ENCODE measurements at places on chromosomes 12 and 14. TPM values are rescaled to one million over a fixed set of nuclear protein-coding genes. Genes with fewer than 3 reads are reported as not detected.

The RPL10L gene
- not detected for polyA plus RNA-seq

The SLC6A12 gene
- not detected for polyA plus RNA-seq

The ARHGEF25 gene
- not detected for polyA plus RNA-seq

The TIGAR gene
- 5.2 TPM for polyA plus RNA-seq

The NANOG gene
- polyA plus RNA-seq = not detected

The ADAM20 gene
- polyA plus RNA-seq = not detected

The SIX1 gene
- polyA plus RNA-seq = not detected

The FERMT2 gene
- not detected for polyA plus RNA-seq

The PRH2 gene
- polyA plus RNA-seq = not detected

The PABPN1 gene
- 127 TPM for polyA plus RNA-seq

The NKX2-8 gene
- not detected for polyA plus RNA-seq

The NR2C1 gene
- polyA plus RNA-seq = 14.8 TPM

The TAS2R30 gene
- 0.13 TPM for polyA plus RNA-seq

The TAS2R8 gene
- polyA plus RNA-seq = not detected

The BATF gene
- polyA plus RNA-seq = 21.9 TPM

The IL22 gene
- polyA plus RNA-seq = not detected

The ATG101 gene
- 25.4 TPM for polyA plus RNA-seq

The NEMF gene
- 55.9 TPM for polyA plus RNA-seq

The ENDOU gene
- not detected for polyA plus RNA-seq

The SCARB1 gene
- 23.9 TPM for polyA plus RNA-seq

The COCH gene
- 189 TPM for polyA plus RNA-seq

The SAMD15 gene
- polyA plus RNA-seq = 0.08 TPM

The KCNA1 gene
- polyA plus RNA-seq = not detected

The MEG3 gene
- polyA plus RNA-seq = not detected

The CCNB1IP1 gene
- 17.6 TPM for polyA plus RNA-seq

The DPPA3 gene
- not detected for polyA plus RNA-seq

The USP5 gene
- polyA plus RNA-seq = 33.2 TPM

The CAND1 gene
- 49.0 TPM for polyA plus RNA-seq

The BIN2 gene
- 93.8 TPM for polyA plus RNA-seq

The ADGRD1 gene
- polyA plus RNA-seq = 0.50 TPM

The TAS2R46 gene
- polyA plus RNA-seq = not detected

The RTL1 gene
- polyA plus RNA-seq = not detected

The AJUBA gene
- polyA plus RNA-seq = 0.16 TPM

The TUBA1C gene
- 41.4 TPM for polyA plus RNA-seq

The CMTM5 gene
- 0.80 TPM for polyA plus RNA-seq

The PROX2 gene
- not detected for polyA plus RNA-seq

The NELL2 gene
- 5.2 TPM for polyA plus RNA-seq

The CERS5 gene
- polyA plus RNA-seq = 30.7 TPM

The TEX52 gene
- polyA plus RNA-seq = not detected

The NPFF gene
- polyA plus RNA-seq = not detected

The STAB2 gene
- not detected for polyA plus RNA-seq

The IPO4 gene
- polyA plus RNA-seq = 15.8 TPM

The GLT1D1 gene
- polyA plus RNA-seq = not detected

The DNAH10 gene
- polyA plus RNA-seq = 0.40 TPM

The P2RX2 gene
- not detected for polyA plus RNA-seq

The JAG2 gene
- not detected for polyA plus RNA-seq

The CYP27B1 gene
- 0.09 TPM for polyA plus RNA-seq

The P2RX7 gene
- 3.8 TPM for polyA plus RNA-seq

The EGLN3 gene
- 0.60 TPM for polyA plus RNA-seq

The OAS2 gene
- 44.7 TPM for polyA plus RNA-seq

The MGAT4C gene
- not detected for polyA plus RNA-seq

The GDF3 gene
- not detected for polyA plus RNA-seq
